ENCODE measurements at places on chromosomes 12 and 14.

DNA sequence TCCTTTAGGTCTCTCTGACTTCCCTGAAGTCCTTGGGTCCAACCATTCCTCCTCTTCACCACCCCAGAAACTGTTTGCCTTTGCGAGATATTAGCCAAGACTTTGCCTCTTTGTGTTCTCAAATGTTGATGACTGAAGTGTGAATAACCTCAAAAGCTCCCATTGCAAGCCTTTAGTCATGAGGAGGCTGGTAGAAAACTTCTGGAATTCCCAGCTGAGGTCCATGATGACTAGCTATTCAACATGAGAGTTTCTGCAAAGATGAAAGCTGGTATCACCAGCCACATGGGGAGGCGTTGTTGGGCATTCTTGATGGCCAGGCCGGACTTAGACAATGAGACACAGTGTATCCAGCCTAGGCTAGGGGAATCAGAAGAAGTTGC, 111.7 kb downstream of the TBX5 start:
- no peak for DNase-seq

- DNase-seq: peak; percentile 12
These were observed 206.3 kb upstream of the C14orf180 start for GRCh38 chr14:104373055-104373854.

DNA sequence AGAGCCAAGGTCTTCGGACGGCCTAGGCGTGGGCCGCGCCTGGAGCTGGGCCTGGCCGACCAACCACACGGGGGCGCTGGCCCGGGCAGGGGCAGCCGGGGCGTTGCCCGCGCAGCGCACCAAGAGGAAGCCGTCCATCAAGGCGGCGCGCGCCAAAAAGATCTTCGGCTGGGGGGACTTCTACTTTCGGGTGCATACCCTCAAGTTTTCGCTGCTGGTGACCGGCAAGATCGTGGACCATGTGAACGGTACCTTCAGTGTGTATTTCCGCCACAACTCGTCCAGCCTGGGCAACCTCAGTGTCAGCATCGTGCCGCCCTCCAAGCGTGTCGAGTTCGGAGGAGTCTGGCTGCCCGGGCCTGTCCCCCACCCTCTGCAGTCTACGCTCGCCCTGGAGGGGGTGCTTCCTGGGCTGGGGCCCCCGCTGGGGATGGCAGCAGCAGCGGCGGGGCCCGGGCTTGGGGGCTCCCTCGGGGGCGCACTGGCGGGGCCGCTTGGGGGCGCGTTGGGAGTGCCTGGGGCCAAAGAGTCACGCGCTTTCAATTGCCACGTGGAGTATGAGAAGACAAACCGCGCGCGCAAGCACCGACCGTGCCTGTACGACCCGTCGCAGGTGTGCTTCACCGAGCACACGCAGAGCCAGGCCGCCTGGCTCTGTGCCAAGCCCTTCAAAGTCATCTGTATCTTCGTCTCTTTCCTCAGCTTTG, 4.4 kb upstream of the SHMT2 start:
- DNase-seq: peak; percentile 74

DNA sequence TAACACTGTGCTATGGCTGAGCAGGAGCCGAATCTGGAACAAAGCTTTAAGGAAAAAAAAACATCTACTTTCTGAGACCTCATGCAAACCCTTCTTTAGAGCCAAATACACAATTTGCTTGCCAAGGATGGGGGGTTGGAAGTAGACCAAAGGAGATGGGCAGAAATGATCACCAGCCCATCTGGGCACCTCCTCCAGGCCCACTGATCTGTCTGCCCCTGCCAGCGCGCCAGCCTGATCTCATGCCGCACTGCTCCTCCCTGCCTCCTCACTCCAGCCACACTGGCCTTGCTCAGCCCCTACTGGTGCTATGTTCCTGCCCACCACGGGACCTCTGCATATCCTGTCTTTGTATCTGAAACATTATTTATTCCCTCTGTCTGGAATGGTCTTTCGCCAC, 24.8 kb upstream of the RAB35 start:
- DNase-seq: no peak

- no peak for DNase-seq
These were observed 169.8 kb upstream of the PLXNC1 start for GRCh38 chr12:93978553-93978952.

GRCh38 chr14:81408595-81408994, 8.5 kb upstream of the STON2 start:
- no peak for DNase-seq

GRCh38 chr14:65434216-65434850, 21.8 kb downstream of the FUT8 start:
- DNase-seq: no peak

DNA sequence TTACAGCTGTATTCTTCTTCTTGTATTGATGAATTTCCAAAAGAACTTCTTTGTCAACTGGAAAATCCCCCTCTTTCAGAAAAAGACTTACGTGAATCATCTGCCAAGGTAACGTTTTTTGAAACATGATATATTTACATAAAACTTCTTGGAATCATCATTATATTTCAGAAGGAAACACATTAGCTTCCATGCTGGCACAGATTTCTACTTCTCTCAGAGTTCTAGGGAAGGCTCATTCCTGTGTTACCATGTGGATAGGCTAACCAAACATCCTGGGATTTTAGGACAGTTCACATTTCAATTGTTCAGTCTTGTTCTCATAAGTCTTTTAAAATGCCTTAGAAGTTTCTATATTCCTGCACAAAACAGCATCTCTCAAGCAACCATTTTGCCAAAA, 120.3 kb upstream of the NEDD1 start:
- no peak for DNase-seq

DNA sequence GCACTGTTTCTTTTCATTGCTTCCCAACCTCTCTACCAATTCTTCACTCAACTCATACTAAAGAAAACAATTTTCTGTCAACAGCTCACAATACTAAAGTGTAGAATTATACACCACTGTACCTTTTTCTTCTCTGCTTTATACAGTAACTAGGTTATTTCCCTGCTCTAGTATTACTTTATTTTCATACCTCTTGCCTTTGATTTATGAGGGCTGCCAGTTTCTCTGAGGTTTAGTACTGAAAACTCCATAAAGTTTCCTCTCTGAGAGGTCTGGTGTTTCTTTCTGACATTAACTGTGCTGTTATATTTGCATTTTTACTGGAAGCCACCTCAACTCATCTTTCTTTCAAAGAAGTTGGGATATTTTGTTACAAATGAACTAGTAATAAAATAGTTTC, 63.0 kb upstream of the GRIP1 start:
- DNase-seq: no peak

DNA sequence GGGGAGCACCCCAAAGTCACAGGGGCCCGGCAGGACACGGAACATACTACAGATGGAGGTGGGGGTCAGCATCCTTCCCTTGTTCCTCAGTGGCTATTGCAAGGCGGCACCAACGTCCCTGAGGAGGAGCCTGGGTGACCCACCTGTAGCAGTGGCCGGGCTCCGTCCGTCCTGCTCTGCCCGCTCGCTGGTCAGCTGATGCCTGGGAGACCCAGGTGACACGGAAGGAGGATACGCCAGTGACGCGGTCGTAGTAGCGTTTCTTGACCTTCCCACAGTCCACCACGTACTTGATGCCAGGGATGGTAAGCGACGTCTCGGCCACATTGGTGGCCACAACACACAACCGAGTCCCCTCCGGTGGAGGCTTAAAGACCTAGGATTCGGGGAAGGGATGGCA, 24.7 kb downstream of the DHX37 start:
- no peak for DNase-seq

DNA sequence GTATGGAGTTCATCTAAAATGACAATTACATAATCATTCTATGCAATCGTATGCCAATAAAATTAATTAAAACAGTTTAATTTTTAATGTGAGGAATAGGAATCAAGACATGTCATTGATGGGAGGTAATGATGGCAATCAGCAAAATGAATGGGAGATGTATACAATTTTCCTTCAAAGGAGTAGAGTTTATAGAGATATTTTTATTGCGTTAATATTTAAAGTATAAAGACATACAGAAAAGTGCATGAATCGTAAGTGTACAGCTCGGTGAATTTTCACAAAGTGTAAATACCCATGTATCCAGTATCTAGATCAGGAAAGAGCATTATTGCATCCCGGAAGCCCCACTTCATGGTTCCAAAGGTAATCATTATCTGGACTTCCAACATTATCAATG, 1.2 kb downstream of the MIPOL1 start:
- DNase-seq: no peak

GRCh38 chr14:53174918-53175317, 21.8 kb upstream of the DDHD1 start:
- DNase-seq: no peak

GRCh38 chr14:96098309-96098998, 59.3 kb downstream of the C14orf132 start:
- DNase-seq: no peak

- no peak for DNase-seq
These were observed 20.2 kb upstream of the FAM234B start for GRCh38 chr12:13023811-13024530.

DNA sequence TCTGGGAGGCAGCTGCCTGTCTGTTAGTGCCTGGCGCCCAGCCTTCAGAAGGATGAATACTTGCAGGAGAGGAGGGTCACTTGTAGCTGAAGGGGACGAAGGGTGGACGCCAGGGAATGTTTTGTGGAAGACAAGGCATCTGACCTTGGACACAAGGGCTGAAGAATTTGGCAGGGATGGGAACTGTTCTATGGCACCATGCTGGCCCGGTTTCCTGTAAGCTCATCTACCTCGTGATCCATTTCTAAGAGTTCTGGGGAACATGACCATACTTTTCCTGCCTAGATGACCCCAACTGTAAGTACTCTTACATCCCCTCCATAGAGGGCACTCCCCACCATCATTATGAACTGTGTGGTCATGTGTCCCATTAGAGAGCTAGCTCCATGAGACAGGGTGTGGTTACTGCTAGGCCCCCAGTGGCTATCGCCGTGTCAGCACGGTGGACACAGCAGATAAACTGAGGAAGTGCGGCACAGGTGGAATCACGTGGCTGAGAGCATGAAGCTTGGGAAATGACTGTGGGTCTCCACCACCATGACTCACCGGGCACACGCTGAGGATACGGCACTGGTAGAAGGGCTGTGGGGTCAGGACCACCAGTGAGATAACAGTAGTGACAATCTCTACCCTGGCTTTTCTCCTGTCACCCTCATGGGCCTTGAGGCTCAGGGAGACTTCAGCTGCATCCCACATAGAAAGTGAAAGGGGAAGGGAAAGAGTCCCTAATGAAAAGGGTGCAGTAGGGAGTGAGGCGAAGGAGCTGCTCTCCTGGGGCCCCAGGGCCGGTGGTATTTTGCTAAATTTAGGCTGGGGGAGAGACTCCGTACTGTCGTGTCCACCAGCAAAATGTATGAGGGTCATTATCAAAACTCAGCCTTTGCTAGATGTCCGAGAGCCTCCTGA, 252.6 kb downstream of the FOXN3 start:
- DNase-seq: no peak

GRCh38 chr14:90483571-90483974, 86.7 kb downstream of the CALM1 start:
- DNase-seq: no peak

DNA sequence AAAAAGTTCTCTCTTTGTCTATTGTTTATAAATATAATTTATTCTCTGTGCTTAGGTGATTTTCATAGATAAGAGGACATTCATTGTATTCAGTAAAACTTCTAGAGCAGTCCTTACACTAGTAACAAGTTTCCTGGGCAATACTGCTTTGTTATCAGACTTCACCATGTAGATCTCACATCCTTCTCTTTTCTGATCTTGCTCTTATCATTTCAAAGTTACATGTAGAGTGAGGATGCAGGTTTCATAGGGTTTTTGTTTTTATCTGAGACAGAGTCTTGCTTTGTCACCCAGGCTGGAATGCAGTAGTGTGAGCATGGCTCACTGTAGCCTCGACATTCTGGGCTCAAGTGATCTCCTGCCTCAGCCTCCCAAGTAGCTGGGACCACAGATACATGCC, 789.5 kb downstream of the DIO2 start:
- DNase-seq: no peak

DNA sequence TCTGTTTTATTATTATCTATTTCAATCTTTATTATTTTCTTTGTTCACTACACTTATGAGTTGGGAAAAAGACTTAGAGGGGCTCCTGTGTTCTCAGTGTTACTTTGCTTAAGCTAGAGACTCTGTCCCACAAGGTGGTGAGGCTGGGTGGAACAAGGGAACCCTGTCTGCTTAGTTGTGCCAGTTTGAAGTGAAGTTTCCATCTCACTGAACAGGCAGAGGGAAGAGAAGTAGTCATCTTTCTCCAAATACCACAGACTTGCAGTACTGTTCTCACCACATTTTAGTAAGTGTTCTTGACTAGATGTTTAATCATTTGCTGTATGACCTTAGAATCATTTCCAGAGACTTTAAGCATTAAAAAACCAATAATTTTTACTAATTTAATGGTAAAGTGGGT, 195.7 kb upstream of the NEDD1 start:
- DNase-seq: no peak

- no peak for DNase-seq
These were observed 135.4 kb upstream of the RPH3A start for GRCh38 chr12:112656141-112656540.

DNA sequence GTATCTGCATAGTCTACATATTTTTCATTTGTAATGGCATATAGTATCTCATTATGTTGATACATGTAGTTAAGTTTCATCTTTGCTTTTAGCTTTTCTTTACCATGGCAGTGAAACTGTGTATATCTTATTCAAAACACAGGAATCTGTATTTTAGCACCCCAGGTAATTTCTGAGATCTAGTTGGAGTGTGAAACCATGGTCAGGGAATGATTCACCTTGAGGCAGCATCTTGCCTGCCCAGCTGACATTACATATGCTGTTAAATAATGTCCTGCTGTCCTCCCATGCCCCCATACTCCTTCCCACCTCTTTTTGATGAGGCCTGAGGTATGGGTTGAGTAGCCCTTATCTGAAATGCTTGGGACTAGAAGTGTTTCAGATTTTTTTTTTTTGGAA, 125.4 kb upstream of the ATF1 start:
- DNase-seq: no peak

DNA sequence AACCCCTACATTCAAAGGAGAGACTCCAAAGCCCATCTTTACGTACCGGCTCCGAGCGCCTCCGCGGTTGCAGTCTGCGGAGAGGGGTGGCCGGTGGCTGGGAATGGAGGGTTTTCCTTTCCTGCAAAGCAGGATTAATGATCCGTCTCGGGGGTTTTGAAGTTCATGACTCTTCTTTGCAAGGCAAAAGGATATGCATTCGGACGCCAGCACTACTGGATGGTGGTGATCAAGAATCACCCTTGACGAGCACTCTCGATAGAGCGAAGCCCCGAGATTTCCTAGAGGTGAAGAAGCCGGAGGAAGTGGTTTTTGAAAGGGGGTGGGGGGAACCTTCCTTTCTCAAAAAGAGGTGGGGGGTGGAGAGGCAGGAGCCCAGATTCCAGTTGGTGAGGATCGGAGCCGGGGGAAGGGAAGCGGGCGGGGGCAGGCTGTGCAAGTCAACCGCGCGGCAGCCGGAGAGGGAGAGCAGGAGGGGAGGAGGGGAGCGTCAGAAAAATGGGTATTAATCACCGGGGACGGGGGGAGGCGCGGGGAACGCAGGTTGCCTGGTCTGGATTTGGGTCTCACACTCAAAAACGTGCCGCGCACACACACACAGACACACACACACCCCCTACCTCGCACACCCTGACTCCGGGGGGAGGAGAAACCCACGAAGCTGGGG, at the start of gene GRIN2B:
TSS of gene GRIN2B (minus strand) at position 307 of the 667 bp plus-strand sequence. CDS start 115,394 bp downstream, outside the sequence.
- no peak for DNase-seq

GRCh38 chr14:89352976-89353765, 63.9 kb downstream of the FOXN3 start:
- no peak for DNase-seq

GRCh38 chr12:94206886-94207285, 58.5 kb downstream of the PLXNC1 start:
- DNase-seq: no peak
